Common myeloid progenitor, CD34-positive (primary cell): ENCODE measurements at places on chromosomes 2 and 18.

DNA sequence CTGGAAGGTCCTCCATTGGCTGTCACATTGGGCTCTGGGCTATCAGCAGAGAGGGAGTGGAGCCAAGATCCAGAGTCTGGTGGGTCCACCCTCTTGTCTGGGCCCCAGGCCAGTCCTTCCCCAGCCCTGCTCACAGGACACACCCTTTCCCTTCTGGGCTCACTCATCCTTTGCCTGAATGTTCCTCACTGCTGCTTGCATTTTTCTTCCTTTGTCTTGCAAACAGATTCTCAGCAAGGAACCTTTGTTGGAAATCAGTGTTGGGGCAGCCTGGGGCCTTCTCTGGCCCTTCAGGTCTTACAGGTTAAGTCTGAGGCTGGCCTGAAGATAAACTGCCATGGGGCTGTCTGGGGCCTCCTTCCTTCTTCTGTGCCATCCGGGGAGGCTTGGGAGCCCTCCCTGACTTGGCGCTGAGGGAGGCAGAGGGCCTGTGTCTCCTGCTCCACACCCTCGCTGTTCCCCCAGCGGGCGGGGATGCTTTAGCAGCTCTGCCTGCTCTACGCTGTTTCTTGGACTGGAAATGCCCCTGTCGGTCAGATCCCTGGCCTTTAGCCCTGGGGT is 11.5 kb upstream of the CELF4 start:
- no peak for DNase-seq

DNA sequence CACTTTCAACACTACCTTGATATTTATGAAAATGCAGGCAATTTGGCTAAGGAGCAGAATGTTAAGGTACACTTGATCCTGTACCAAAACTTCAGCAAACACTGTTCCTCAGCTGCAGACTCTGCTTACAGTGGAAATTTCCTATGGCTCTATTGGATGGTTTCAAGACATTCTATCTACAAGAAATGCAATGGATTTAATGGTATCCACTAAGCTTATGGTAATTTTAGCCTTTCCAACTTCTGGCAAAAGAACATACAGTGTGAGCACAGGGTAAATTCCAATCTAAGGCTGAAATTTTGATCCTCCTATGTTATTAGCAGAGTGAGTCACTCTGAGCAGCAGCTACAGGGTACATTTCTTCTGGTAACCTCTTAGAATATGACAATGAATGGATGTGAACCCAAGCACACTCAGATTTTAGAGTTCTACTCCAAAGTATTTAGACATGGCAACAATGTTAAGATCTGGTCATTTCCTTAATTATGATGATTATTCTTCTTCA is 361.8 kb upstream of the PIK3C3 start:
- no peak for DNase-seq

GRCh38 chr2:62136956-62137830 is 58.7 kb upstream of the B3GNT2 start:
- no peak for DNase-seq

DNA sequence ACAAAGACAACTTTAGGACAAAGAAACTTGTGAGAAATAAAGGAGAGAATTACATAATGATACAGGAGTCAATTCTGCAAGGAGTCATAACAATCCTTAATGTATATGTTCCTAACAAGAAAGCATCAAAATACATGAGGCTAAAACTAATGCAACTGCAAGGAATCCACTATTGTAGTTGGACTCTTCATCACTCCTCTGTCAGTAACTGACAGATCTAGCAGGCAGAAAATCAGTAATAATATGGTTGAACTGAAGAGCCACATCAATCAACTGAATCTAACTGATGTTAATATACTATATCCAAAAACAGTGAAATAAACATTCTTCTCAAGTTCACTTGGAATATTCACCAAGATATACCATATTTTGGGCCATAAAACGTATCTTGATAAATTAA is 1806.4 kb upstream of the CELF4 start:
- DNase-seq = no peak

DNA sequence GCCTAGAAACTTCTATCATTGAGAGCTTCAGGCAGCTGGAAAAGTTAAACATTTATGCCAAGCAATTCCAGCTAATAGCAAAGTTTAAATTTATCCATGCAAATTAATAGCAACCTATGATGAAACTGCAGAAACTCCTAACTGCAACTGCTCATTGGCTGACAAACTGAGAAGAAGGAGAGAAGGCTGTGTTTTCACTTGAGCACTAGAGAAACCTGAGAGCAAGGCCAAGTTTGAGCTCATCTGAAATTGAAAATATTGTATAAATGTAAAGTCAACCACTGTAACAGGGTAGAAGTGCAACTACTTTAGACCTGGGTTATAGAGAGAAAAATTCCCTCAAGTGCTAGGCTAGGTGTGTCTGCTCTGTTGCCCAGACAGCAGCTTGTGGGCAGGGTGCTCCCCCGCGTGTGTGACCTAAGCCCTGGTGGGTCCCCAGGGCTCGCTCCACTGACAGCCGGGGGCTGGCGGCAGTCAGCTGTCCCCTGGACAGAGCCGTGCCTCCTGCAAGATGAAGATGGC is 50.2 kb downstream of the CABYR start:
- no peak for DNase-seq
